Stimulated activated CD8-positive, alpha-beta memory T cell treated with anti-CD3 and anti-CD28 coated beads, Interleukin-12 subunit alpha, Interleukin-12 subunit beta, amount 100 ng/mL, for 4 hours (primary cell): ENCODE measurements at places on chromosomes 4 and X.

- no peak for DNase-seq
Observed at GRCh38 chrX:147322496-147322895, 508.0 kb upstream of the CXorf51A start.

DNA sequence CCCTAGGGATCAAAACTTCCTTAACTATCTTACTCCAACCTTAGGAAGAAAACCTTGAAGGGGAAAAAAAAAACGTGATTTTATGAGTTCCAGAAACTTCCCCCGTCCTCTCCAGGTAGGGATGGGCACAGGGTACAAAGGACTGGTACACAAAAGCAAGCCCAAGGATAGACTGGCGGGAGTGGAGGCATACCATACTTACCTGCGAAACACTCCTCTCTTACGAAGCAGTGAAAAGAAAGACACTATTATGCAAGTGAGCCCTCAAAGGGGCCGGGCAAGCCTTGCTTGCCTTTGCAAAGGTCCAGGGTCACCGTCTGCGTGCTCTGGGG is 651 bp downstream of the TSPAN6 start:
- no peak for DNase-seq

GRCh38 chrX:66191563-66191962 is 27.5 kb downstream of the HEPH start:
- no peak for DNase-seq

DNA sequence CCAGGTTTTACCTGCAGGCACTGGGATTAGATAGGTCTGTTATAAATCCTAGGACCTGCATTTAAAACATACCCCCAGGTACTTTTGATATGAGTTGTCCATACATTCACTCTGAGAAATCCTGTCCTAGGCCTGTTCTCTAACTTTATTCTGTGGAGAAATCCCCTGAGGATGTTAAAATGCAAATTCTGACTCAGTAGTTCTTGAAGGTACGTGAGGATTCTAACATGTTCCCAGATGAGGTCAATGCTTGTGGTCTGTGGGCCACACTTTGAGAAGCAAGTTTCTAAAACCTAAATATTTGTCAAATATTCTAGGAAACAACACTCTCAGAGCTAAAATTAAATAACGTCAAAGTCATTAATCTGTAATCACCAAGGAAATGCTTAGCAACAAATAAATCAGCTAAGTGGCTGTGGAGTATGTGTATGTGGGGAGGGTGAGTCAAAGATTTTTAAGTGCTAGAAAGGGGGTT is 101.3 kb upstream of the MAGEB16 start:
- no peak for DNase-seq

- no peak for DNase-seq
Observed at GRCh38 chr4:21554066-21554465, 394.5 kb downstream of the KCNIP4 start.

- DNase-seq, result no peak
Observed at GRCh38 chr4:83440148-83440814, 15.3 kb downstream of the HELQ start.

DNA sequence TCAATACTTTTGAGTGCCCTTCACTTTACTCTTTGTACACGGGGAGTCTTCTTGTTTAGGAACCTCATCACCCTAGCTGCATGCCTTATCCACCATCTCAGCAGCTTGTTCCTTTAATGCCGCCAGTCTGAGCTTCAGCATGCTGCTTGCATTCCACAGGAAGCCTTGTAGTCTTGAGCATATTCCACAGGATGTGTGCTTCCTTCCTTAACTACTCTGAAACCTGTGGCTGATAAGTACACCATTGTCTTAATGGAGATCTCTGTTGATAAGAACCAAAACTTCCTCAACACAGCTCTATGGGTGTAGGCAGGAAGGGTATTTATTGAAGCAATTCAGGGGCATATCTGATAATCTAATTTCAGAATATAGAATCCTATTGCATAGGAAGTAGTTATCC is 24.4 kb upstream of the CCNI start:
- DNase-seq, result no peak

DNA sequence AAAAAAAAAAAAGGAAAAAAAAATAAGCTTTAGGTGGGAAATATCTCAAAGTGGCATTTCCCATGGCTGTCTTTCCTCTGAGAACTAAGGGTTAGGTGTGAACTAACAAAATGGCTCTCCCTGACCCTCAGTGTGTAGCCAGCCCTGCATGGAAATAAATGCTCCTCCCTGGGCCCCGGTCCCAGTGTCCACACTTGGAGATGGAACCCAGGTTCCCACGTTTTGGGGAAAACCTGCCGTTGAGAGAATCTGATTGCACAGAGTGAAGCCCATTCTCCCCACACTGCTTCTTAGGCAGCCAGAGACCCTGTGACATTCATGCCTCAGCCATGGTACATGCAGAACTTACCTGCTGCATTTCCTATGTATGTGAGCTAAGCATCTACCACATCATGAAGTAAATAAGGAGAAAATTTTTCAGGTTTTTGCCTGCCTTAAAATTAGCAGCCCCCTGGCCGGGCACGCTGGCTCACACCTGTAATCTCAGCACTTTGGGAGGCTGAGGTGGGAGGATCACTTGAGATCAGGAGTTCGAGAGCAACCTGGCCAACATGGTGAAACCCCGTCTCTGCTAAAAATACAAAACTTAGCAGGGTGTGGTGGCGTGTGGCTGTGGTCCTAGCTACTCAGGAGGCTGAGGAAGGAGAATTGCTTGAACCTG is 34.5 kb downstream of the HTT-AS start:
- no peak for DNase-seq

- DNase-seq, result no peak
Observed at GRCh38 chrX:53732797-53733196, 46.3 kb upstream of the HUWE1 start.

DNA sequence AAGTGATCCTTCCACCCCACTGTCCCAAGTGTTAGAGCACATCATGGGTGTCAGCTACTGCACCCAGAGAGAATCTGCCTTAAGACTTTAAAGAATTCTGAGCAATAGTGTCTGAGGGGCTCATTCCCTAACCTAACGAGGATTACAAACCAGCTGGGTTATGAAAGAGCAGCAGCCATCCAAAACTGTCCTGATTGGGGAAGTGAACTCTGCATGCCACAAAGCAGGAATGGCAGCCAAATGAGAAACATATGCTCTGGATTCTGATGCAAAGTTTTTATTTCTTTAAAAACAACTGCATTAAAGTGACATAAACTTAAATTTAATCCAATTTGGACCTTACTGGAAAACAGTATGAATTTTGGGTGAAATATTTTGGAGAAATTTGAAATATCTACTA is 103.2 kb downstream of the ANXA3 start:
- DNase-seq, result no peak

- DNase-seq, result no peak
Observed at GRCh38 chr4:165972747-165973146, 99.7 kb downstream of the TLL1 start.

GRCh38 chrX:97330151-97330550 is 446.4 kb downstream of the RPA4 start:
- no peak for DNase-seq

DNA sequence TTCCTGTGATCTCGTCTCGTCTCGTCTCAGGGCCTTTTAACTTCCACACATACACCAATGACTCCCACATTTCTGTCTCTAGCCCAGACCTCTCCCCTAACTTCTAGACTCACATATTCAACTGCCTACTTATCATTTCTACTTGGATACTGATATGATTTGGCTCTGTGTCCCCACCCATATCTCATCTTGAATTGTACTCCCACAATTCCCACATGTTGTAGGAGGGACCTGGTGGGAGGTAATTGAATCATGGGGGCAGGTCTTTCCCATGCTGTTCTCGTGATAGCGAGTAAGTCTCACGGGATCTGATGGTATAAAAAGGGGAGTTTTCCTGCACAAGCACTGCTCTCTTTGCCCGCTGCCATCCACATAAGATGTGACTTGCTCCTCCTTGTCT is 8.9 kb downstream of the PHKA2 start:
- DNase-seq, result no peak

GRCh38 chr4:47972721-47973120 is 43.8 kb downstream of the CNGA1 start:
- no peak for DNase-seq

DNA sequence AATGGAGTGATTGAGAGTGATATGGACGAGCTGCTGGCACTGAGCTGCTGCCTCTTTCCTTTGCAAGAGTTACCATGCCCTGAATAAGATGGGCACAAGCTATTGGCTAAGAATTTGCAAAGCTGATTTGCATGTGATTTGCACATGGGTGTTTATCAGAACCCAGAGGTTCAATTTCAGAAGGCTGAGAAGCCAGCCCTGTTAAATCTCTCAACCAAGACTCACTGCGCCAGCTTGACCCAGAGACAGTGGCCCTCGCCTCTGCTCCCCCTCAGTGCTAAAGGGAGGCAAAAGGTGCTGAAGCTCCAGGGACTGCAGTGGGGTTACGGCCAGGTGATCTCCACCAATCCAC is 701 bp downstream of the ARHGAP4 start:
- DNase-seq, result no peak

DNA sequence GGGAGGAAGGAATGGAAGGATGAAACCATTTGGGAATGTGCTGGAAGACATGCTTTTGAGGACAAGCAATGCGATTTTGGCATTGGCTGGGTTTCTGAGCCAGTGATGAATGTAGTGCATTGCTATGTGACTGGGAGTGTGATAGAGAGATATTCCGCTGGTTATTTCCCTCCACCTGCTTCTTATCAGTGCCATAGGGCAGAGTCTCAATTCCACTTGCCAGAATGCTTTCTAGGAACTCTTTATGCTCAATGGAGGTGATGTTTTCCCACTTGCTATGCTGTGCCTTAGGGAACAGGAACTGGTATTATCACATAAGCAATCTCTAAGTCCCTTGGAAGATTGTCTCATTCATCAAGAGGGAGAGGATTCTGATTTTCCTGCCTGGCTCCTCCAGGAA is 28.0 kb downstream of the TBL1X start:
- no peak for DNase-seq

DNA sequence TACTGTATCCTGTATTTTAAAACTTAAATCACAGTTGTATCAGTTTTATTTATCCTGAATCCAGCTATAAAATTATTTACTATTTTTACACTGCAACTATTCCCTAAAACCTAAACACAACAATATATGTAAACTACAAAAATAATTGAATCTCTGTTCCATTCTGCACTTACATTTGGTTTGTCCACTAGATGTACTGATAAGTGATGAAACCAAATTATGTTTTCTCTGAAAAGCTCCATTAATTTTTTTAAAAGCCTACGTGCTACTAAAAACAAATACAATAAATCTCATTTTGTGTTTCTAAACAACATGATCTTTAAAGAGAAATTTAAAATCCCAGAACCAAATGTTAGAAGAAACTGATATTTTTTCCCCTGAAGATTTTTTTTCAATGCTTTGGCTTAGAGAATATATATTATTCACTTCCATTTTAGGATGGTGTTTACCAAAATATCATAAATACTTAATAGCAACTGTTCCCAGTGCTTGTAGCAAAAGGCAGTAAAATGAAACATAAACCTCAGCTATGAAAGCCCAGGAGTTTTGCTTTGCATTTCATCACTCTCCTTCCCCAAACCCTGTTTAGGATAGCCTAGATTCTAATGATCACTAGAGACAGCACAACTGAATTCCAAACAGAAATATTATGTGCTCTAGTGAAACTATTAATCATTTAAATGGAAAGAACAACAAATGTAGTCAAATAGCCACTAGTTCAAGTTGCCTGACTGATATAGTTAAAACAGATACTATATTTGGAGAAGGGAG is 19.7 kb downstream of the ANTXR2 start:
- no peak for DNase-seq

- DNase-seq, result no peak
Observed at GRCh38 chr4:4248885-4249203, 821 bp upstream of the TMEM128 start.

DNA sequence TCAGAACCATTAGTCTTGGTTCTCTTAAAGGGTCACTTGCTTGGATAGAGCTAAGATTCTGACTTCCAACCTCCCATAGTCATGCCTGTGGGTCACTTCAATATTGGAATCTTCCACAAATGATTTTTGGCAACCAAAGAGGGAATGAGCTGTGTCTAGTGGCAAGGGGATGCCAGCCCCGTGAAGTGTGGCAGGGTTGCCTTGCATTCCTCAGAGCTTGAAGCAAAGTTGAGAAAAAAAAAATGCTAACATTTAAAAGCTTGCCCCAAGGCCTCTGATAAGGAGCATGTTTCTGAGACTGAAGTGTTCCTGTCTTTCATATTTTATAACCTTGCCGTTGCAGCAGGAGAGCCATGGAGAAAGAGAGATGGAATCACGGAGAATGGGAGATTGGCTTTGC is 120.2 kb downstream of the PAPSS1 start:
- DNase-seq, result no peak

GRCh38 chr4:87058356-87059073 is 123.7 kb downstream of the AFF1 start:
- peak; percentile 20 for DNase-seq

GRCh38 chr4:21979196-21979595 is 30.6 kb upstream of the KCNIP4 start:
- no peak for DNase-seq

GRCh38 chrX:133985164-133985966 is at the start of gene GPC3:
TSS of gene GPC3 (minus strand) at chrX:133985594.
- peak; percentile 5 for DNase-seq

DNA sequence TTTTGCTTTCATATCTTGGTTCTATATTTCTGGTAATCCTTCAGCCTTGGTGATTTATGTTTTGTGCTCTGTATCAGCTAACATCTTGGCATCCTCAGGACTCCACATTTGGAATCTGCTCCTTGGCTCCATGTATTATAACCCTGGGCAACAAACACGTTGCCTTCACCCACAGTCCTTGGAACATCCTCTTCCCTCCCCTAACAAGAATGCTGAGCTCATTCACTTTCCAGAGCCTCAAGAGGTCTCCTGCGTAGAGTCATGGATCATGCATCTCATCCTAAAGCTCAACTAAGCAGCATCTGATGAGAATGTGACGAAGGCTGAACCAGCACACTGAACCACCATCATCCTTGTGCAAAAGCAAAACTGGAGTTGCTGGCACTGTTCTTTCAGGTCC is 60.5 kb upstream of the C1GALT1C1 start:
- no peak for DNase-seq

GRCh38 chrX:119040432-119040831 is 32.4 kb upstream of the CT47C1 start:
- DNase-seq, result no peak

- DNase-seq, result no peak
Observed at GRCh38 chrX:68261060-68261672, 172.1 kb downstream of the OPHN1 start.

- no peak for DNase-seq
Observed at GRCh38 chrX:302975-303374, 15.6 kb downstream of the GTPBP6 start.

GRCh38 chr4:185838104-185838452 is 26.1 kb upstream of the SORBS2 start:
- no peak for DNase-seq
